ENCODE measurements at places on chromosomes 6 and 20.

DNA sequence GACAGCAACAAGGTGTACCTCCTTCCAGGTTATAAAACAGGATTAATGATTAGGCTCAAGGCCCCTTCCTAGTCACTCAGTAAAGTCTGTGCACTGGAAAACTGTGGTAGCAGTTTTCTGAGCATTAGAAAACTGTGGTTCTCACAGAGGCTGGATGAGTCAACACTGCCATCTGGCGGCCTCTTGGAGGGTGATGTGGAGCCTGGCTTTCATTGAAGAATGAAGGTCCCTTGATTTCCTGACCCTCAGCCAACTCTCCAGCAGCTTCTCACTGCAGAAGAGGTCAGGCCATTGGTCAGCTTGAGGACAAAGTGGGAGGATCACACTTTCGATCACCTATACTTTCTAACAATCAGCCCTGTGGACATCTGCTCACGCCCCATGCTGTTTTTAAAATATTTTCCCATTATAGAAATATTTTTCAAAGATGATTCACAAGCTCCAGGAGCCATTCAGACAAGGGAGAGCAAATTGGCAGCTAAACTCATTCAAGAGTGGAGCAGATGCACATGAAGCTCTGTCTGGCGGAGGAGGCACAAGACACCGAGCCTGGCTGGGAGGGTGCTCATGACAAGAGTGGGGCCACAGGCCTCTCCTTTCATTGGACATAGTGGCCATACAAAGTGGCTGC lies 23.2 kb downstream of the PSMB1 start:
- no peaks in the 10 kb centered on the region for H3K4me1 ChIP-seq
- H3K27ac ChIP-seq, result no peak overlapping the region
- H3K36me3 ChIP-seq, result no peaks in the 10 kb centered on the region
- H3K27me3 ChIP-seq, result no peaks in the 10 kb centered on the region
- H3K4me3 ChIP-seq, result no peak overlapping the region
- DNase-seq, result no peak

DNA sequence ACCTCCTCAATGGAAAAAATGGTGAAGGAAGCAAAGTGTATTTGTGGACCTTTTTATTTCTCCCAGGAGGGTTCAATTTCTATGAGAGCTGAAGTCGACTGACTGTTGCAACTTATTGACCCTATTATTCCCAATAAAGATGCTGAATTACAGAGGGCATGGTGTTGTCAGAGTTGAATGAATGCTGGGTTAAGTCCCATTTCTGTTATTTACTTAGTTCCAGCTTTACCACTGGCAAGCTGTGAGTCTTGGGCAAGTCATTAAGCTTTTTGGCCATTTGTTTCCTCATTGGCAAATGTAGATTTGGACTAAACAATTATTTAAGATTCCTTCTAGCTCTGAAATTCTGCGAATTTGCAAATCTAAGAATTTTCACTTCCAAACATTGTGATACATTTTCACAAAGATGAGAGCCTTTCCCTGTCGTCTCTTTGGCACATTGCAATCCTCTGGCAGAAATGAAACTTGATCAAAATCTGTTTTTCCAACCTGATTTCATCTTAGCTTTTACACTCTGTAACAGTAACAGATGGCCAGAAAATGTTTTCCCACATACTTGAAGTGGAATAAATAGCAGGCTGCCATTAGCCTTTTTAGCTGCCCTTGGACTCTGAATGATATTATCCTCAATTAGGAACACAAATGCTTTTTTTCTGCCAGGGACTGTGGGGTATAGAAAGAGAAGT lies 21.3 kb downstream of the BLTP3A start:
- H3K27ac ChIP-seq, result no peak overlapping the region
- H3K4me3 ChIP-seq, result no peak overlapping the region
- H3K4me1 ChIP-seq, result no peaks in the 10 kb centered on the region
- no peaks in the 10 kb centered on the region for H3K27me3 ChIP-seq
- no peaks in the 10 kb centered on the region for H3K36me3 ChIP-seq

DNA sequence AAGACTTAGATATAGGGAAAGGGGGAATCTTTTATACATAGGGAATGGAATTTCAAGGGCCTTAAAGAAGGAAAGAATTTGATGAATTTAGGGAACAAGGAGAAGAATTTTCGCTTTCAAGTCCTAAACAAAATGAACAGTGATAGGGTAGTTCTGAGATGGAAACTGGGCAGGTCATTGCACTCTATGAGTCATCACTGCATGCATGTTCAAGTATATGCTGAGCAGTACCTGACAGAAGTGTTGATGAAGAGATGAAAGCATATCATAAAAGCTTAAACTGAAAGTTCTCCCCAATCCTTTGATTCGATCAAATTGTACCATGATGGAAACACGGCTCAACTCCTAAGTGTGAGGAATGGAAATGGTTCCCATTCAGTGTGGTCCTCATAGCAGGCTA lies 271.0 kb downstream of the TSHZ2 start:
- H3K4me3 ChIP-seq, result no peak overlapping the region
- no peaks in the 10 kb centered on the region for H3K4me1 ChIP-seq
- no peaks in the 10 kb centered on the region for H3K27me3 ChIP-seq
- H3K36me3 ChIP-seq, result no peaks in the 10 kb centered on the region
- DNase-seq, result no peak

- no peak for DNase-seq
- no peak overlapping the region for H3K27ac ChIP-seq
- no peaks in the 10 kb centered on the region for H3K4me1 ChIP-seq
These were observed 1343.4 kb downstream of the HACE1 start for GRCh38 chr6:103516336-103516735.

GRCh38 chr20:36106606-36107005 lies 47.9 kb upstream of the EPB41L1 start:
- no peaks in the 10 kb centered on the region for H3K4me1 ChIP-seq
- H3K27ac ChIP-seq, result no peak overlapping the region
- H3K4me3 ChIP-seq, result no peak overlapping the region
- peaks cover 3% of the 10 kb centered on the region for H3K27me3 ChIP-seq

DNA sequence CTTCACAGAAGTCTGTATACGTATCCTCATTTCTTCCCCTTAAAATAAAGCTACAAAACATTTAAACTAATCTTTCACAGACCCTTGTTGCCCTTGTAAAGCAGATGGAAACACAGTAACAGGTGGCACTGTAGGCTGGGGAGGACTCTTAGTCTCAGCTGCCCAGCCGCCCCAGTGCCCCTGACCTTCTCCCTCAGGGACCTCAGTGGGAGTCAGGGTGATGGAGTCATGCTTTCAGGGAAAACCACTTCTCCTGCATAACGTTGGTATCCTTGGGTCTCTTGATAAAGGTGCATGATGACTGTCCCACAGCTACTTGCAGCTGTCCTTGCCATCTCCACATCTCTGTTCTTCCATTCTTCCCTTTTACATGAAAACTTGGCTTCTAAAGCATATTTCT lies 198.6 kb downstream of the CDKAL1 start:
- no peak overlapping the region for H3K27ac ChIP-seq
- no peaks in the 10 kb centered on the region for H3K4me1 ChIP-seq
- DNase-seq, result no peak
- H3K36me3 ChIP-seq, result no peaks in the 10 kb centered on the region
- no peak overlapping the region for H3K4me3 ChIP-seq

DNA sequence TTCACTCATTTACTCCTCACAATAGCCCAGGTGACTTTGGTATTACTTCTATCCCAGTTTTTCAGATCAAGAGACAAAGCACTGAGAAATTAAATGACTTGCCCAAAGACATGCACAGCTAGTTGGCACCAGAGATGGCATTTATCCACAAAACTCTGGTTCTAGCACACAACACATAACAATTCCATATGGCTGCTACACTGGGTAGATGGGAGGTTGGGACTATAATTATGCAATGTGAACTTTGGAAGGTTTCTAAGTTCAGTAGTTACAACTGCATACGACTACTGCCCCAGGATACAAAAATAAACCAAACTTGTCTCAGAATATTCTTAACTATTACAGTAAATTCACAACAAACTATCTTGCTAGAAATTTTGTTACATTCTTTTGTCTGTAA lies 54.2 kb upstream of the MLIP start:
- DNase-seq, result no peak
- no peaks in the 10 kb centered on the region for H3K4me1 ChIP-seq
- H3K4me3 ChIP-seq, result no peak overlapping the region
- H3K27me3 ChIP-seq, result no peaks in the 10 kb centered on the region
- no peak overlapping the region for H3K27ac ChIP-seq
- H3K36me3 ChIP-seq, result no peaks in the 10 kb centered on the region

GRCh38 chr6:134394208-134394607 lies 76.3 kb upstream of the SGK1 start:
- no peaks in the 10 kb centered on the region for H3K4me1 ChIP-seq
- H3K36me3 ChIP-seq, result no peaks in the 10 kb centered on the region
- no peaks in the 10 kb centered on the region for H3K27me3 ChIP-seq
- no peak for DNase-seq
- no peak overlapping the region for H3K4me3 ChIP-seq

GRCh38 chr6:169169941-169170582 lies 83.6 kb downstream of the THBS2 start:
- no peak overlapping the region for H3K4me3 ChIP-seq
- no peak overlapping the region for H3K27ac ChIP-seq
- peaks cover 3% of the 10 kb centered on the region for H3K27me3 ChIP-seq
- H3K36me3 ChIP-seq, result no peaks in the 10 kb centered on the region
- no peaks in the 10 kb centered on the region for H3K4me1 ChIP-seq

- no peaks in the 10 kb centered on the region for H3K4me1 ChIP-seq
- no peak overlapping the region for H3K4me3 ChIP-seq
- DNase-seq, result no peak
These were observed 86.1 kb upstream of the QKI start for GRCh38 chr6:163328411-163328810.

DNA sequence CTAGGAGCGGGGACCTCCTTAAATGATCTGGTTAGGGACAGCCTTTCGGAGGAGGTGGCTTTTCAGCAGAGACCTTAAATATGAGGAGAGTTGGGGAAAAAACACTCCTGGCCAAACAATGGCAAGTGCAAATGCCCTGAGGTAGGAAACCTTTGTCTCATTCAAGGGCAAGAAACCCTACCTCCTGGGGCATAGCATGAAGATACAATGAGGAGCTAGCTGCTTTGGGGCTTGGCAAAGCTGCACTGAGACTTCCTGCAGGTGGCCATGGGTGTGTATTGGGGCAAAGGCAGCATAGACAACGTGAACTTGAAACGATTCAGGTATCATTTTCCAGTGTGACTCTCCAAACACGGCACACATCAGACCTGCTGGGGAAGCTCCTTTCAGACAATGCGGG lies 30.7 kb downstream of the PMEPA1 start:
- no peak overlapping the region for H3K27ac ChIP-seq
- no peak overlapping the region for H3K4me3 ChIP-seq
- H3K4me1 ChIP-seq, result peaks cover 2% of the 10 kb centered on the region
- no peak for DNase-seq

DNA sequence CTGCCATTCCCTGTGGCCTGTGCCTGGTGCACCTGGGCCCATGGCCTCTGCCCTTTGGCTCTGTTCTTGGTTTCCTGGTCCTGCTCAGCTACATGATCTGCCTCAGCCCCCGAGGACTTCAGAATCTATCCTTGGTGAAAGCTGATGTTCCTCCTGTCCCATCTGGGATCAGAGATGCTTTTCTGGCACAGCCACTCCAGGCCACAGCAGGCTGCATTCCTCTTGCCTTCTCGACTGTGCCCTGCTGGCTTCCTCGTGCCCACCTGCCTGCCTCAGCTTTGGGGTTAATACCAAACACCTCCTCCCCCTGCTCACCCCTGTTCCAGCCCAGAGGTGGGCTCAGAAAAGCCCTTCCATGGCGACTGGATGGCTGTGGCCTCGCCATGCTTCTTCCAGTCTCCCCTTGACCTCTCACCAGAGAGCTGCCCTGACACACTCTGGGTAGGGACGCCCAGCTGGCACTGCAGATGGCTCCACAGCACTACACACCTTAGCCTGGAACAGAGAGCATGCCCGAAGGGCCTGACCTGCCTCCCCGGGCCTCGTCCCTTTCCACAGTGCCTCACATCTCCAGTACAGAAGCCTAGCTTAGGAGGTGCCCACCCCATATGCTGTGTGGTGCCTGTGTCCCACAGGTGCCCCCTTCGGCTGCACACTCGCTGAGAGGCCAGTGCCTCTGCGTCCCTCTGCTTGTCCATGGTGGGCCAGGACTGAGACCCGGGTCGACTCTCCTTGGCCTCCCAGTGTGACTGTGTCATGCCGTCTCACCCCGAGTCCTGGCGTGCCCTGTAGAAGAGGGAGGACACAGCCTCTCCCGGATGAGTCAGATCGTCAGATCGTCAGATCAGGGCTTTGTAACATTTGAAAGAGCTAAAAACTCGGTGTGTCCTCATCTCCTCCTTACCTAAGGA lies 148.8 kb downstream of the DTNBP1 start:
- no peaks in the 10 kb centered on the region for H3K4me1 ChIP-seq
- peaks cover 88% of the 10 kb centered on the region for H3K36me3 ChIP-seq
- no peak for DNase-seq
- no peak overlapping the region for H3K4me3 ChIP-seq
- no peak overlapping the region for H3K27ac ChIP-seq

DNA sequence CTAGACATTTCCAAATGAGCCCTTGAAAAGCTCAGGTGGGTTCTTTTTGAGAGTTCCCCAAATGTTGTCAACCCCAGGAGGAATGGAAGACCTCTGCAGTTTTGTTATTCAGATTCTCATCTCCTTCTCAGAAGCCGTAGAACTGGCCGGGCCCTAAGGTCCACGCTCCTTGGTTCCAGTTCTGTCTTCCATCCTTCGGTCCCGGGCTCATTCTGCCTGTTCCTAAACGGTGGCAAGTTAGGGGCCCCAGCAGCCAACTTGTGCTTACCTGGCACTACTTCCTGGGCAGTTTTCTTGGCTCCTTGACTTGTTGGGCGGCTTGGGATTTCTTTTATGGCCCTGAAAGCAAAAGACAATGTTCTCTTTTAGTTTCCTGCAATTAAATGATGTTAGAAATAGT lies 6.4 kb downstream of the ESR1 start:
- H3K36me3 ChIP-seq, result no peaks in the 10 kb centered on the region
- DNase-seq, result no peak
- H3K4me1 ChIP-seq, result no peaks in the 10 kb centered on the region
- H3K4me3 ChIP-seq, result no peak overlapping the region
- H3K27ac ChIP-seq, result no peak overlapping the region

DNA sequence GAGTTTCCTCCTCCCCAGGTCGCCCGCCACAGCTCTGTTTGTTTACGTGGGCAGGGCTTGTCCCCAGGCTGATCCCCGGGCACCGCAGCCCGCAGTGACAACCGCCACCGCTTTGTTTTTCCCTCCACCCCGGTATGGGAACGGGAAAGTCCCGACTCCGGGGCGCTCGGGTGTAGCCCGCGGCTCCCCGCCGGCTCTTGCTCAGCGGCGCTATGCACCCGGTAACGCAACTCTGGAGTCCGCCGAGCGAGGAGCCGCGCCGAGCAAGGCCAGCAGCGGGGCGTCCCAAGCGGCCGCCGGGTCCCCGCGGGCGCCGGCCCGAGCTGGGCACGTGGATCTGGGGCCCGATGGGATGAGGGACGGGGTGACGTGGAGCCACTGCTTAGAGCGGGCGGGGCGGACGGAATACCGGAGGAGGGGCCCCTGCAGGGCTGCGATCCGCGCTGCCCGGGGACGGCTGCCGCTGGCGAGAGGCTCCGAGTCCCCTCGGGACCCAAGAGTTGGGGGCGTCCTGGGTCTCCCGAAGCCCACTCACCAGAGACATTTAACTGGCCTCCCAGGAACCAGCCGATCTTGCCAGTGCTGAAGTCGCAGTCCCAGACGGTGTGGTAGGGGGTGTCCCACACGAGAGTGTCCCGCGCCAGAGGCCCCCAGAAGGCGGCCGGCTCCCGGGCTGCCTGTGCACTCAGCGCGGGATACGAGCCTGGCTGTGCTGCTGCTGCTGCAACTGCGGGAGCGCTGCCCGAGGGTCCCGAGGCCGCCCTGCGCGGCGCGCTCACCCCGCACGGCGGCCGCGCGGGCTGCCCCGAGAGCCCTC lies 497 bp downstream of the ACSS1 start:
- DNase-seq, result peak; percentile 73
- H3K4me1 ChIP-seq, result peaks cover 22% of the 10 kb centered on the region
- H3K36me3 ChIP-seq, result peaks cover 9% of the 10 kb centered on the region
